ENCODE measurements at places on chromosomes 3 and 15.
A peak's percentile ranks its signal among the peaks of the same experiment; 100 is the strongest.

GRCh38 chr3:64270142-64270865 lies 45.0 kb upstream of the PRICKLE2 start:
- no peaks in the 10 kb centered on the region for H3K36me3 ChIP-seq
- H3K4me3 ChIP-seq: no peak overlapping the region
- H3K27ac ChIP-seq: no peak overlapping the region
- no peak for DNase-seq
- peaks cover 2% of the 10 kb centered on the region for H3K27me3 ChIP-seq
- H3K4me1 ChIP-seq: no peaks in the 10 kb centered on the region

- DNase-seq: no peak
- H3K27me3 ChIP-seq: no peaks in the 10 kb centered on the region
- no peaks in the 10 kb centered on the region for H3K36me3 ChIP-seq
- H3K4me1 ChIP-seq: peaks cover 53% of the 10 kb centered on the region
Observed at GRCh38 chr15:84761607-84762131, 13.3 kb downstream of the ZNF592 start.

DNA sequence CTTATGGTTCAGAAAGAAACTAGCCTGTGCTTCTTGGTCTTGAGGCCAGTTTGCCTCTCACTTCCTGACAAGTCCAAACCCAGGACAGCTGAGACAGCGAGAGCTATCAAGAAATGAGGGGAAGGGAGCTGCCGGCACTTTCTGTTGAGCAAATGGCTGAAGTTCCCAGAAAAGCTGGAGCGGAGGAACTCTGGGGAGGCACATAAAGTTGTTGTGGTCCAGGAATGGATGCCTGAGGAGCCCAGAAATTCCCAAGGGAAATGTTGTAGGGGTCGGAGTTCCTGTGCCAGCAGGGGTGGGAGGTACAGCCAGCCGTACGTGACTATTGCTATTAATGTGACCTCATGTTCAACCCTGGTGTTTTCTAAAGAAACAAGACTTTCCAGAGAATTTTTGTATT lies 98.8 kb upstream of the TNFAIP8L3 start:
- DNase-seq: no peak
- H3K27me3 ChIP-seq: no peaks in the 10 kb centered on the region
- no peak overlapping the region for H3K27ac ChIP-seq

DNA sequence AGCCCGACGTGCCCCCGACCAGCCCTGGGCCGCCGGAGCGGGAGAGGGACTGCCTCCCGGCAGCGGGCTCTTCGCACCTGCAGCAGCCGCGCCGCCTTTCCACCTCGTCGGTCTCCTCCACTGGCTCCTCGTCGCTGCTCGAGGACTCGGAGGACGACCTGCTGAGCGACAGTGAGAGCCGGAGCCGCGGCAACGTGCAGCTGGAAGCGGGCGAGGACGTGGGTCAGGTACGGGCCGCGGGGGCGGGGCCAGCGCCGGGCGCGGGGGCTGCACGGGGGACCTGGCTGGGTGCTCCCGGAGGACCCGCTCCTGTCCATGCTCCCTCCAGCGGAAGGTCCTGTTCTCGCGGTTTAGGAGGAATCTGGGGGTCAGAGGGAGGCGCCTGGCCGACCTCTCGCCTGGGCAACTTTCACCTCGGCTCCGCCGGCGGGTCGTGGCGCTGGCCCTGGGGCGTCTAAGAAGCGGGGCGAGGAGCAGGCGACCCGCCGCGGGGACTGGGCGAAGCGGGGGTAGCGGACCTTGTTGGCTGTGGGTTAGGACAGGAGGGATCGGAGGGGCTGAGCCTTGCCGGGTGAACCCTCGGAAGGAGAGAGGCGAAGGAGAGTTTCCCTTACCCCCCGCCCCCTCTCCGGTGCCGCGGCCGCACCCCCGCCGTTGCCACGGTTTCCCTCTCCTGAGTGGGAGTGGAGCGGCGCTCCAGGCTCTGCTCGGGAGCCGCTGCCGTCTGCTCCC lies 682 bp downstream of the ITPKA start:
- peak; percentile 30 for DNase-seq
- H3K27me3 ChIP-seq: no peaks in the 10 kb centered on the region
- no peak overlapping the region for H3K27ac ChIP-seq

All from psoas muscle (tissue), 8 donors.